ENCODE measurements at places on chromosomes 6 and 20.

DNA sequence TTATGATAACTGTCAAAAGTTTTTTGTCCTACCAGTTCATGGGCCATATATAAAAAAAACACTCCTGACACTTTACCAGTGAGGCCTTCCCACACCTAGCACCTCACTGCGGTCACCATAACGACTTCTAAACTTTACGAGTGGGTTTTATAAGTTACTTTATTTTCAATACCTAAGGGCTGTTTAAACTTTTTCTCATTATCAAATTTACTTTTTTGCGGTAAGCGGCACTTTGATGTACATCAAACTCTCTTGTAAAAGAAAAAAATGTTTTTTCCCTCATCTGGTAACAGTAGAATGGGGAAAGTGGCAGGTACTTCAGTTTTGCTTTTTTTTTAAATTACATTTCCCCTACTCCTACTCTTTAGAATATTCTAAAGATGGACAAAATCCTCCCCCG, 36.2 kb downstream of the FYN start:
- DNase-seq, result no peak

- DNase-seq, result no peak
Observed at GRCh38 chr20:47487175-47487917, 14.3 kb upstream of the NCOA3 start.

DNA sequence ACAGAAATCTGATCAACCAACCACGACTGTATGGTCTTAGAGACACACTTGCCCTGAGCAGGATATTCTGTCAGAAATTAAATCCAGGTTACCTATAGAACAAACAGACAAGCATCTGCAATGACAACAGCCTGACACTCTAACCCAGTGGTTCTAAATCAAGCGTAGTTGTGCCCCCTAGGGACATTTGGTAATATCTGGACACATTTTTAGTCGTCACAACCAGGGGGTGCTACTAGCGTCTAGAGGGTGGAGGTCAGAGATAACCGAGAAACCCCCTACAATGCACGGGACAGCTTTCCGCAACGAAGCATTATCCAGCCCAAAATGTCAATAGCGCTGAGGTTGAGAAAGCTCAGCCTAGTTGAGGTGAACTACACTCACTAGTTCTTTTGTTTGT, 32.3 kb downstream of the ID4 start:
- no peak for DNase-seq

DNA sequence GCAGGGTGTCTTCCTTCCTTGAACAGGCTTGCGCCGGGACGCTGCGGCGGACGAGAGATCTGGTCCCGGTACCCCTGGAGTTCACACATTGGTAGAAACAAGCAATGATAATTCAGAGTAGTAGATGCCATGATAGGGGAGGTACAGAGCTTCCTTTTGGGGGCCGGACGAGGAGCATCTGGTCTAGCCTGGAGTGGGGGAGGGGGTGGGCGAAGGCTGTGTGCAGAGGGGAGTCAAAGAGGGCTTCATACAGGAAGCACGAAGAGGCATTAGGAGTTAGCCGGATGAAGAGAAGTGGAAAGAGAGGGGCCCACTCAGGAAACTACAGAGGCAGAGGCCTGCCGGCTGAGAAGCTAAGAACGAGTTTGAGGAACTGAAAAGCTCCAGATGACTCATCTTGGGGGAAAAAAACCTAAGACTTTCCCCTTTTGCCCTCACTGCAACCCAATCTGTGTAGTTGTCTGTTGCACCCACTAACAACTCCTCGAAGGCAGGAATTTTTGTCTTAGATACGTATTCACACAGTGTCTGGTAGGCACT, 611 bp downstream of the CNPY3 start:
- no peak for DNase-seq

DNA sequence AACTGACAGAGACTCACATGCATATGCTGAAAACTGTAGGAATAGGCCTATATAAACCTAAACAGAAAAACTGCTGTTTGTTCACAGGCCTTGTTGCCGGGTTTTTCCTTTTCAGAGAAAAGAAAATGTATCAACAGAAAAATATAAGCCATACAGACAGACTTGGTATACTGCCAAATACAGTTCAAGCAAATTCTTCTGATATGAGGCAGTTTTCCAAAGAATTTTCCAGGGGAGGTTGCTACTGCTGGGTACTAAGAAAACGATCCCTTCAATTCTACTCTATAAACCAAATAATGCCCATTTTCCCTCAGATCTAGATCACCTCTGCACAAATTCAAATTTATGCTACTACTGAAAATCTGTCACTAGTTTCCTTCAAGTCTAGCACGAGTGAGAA, 59.4 kb downstream of the ME1 start:
- no peak for DNase-seq

- no peak for DNase-seq
Observed at GRCh38 chr6:154592199-154592860, 81.8 kb upstream of the CNKSR3 start.

- DNase-seq, result no peak
Observed at GRCh38 chr6:4451081-4451480, 315.7 kb upstream of the ECI2 start.

DNA sequence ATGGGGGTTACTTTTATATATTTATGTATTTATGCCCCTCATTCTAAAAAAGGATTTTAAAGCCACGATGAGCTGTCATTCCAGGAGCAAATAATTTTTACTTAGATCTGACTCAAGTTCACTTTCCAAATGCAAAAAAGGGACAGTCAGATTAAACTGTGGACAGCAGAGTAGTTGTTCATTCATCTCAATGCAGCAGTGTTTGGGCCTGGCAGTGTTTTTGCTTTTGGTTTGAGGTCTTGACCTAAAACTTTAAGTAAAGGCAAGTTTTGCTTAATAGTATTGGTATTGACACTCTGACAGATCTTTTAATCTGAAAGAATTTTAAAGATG, 13.9 kb downstream of the JARID2 start:
- no peak for DNase-seq

DNA sequence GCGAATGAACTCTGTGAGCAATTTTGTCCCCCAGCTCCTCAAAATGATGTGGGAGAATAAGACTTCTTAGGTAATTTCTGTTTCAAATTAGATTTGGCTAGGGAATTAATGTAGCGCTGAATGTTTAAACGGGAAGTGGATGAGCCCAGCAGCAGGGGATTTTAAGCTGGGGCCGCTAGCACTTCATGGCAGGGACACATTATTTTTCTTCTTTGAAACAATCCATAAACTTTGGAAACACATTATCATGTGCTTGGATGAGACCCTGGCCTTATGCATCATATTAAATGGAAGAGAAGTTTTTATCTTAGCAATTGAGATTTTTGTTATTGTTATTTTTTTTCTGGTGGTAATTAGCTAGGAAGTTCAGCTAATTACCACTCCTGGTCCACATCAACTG, 74.2 kb upstream of the FUCA2 start:
- no peak for DNase-seq

Data from SHP77 (cell line).